ENCODE measurements at places on chromosomes 3 and 15. TPM values are rescaled to one million over a fixed set of nuclear protein-coding genes. Genes with fewer than 3 reads are reported as not detected.

DNA sequence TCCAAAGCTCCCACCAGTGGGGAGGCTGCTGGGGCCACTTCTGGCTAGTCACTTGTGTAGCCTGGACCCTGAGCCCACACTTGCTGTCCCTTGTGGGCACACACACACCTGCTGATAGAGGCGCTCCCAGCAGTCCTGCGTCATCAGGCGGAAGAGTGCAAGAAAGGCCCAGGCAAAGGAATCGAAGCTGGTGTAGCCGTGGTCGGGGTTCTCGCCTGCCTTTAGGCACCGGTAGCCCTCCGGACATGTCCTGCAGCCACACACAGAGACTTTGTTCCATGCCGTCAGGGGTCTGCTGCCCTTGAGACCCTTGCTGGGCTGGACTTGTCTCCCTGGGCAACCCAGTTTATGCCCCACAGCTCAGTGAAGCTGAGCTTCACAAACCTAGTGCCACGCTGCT lies 42.9 kb downstream of the SCN5A start:
- DNase-seq, result no peak

Gene SYNPR
- not detected for total RNA-seq

Gene GPR149
- total RNA-seq, result not detected

Gene EXD1
- not detected for total RNA-seq

DNA sequence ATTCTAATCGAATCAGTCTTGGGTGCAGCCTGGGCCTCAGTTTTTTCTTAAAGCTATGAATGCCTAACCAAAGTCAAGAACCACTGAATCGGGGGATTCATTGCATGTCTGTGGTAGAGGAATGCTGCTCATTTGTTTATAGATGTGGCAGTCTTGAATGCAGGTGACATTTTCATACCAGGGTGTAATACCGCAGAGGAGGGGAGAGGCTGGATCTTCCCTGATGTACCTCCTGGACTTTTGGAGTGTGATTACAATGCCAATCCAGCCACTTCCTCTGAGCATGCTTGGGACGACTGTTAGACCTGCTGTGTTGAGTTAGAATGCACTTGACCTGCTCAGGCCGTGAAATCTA lies 42.7 kb downstream of the GOLGA6A start:
- no peak for DNase-seq

DNA sequence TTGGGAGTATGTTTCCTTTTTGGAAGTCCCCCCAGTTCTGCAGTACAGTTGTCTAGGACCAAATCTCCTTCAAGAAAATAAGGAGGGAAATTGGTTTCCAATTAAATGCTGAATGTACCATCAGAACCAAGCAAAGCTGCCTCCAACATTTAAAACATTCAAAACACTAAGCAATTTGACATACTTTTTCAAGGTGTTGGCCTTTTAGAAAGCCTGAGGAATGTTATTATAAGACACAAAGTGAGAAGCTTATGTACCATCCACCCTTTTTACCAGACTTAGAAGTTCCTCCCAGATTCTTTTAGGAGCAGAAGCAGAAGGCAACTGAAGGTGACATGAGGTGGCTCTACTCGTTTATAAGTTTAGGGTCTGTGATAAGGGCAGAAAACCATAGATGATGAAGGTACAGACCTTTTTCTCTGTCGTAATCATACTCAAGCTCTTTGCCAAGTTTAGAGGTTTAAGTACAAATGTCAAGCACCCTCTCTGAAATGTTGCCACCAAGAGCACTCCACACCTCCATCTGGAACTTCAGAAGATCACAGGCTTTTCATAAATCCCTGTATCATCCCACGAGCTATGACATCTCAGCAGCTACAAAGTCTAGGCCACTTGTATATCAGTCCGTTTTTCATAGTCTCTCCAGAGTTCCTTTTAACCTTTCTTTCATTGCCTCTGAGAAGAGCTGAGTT lies 282.5 kb upstream of the THBS1 start:
- DNase-seq, result no peak

- no peak for DNase-seq
Observed at GRCh38 chr15:72198356-72199204, 993 bp upstream of the GRAMD2A start.

Gene CADM2
- 16.2 TPM for total RNA-seq

Gene DUOX2
- under 0.01 TPM for total RNA-seq

Gene HMCES
- 34.5 TPM for total RNA-seq

DNA sequence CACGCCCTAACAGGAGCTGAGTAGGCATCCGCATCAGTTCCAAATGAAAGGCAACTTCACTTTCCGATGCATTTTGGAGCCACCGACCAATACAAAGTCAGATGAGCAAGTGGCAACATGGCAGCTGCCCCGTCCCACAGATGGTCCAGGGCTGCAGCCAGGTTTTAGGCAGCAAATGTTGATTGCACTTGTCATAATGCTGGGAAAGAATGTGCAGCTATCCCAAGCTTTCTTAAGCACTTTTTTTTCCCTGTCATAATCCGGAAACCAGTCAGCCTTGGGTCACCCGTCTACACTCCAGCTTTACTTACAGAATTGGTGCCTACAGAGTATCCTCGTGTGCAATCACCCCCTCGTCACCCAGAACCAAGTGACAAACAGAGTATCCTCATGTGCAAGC lies 147.7 kb downstream of the CHSY1 start:
- DNase-seq, result no peak

DNA sequence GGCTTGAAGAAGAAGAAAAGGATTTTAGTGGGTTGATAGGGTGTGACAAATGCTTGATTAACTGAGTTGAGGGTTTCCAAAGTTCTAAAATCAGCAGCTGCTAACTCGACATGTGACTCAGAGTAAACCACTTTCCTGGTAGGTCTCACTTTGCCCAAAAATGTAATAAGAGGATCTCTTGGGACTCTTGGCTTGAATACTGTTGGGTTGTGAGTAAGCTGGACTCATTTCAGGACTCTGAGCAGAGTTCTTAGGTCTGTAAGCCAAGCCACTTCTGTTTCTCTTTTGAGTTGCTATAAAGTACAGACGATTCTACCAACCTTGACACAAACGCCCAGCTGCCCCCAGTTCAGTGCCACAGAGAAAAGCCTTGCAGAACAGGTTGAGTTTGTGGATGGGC lies 241.1 kb downstream of the ZNF621 start:
- peak; percentile 87 for DNase-seq

DNA sequence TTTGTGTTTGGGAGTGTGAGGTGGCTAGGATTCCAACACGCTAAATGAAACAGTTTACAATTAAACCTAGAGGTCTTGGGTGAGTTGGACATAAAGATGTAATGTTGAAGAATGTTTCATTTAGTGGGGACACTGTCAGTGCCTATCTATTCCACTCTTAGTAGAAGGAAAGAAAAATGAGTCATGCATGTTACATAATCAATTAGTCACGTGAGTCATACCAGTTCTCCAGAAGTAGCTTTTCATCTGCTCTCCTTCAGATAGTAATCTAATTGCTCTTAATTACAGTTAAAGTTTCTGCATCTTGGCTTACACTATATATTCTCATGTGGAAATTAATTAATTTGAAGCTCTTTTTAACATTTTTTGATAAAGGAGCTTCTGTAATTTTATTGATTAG lies 115.7 kb upstream of the P2RY1 start:
- no peak for DNase-seq

- no peak for DNase-seq
Observed at GRCh38 chr3:74127256-74127655, 487.2 kb downstream of the CNTN3 start.

Gene MRPS22
- total RNA-seq, result 45.8 TPM

DNA sequence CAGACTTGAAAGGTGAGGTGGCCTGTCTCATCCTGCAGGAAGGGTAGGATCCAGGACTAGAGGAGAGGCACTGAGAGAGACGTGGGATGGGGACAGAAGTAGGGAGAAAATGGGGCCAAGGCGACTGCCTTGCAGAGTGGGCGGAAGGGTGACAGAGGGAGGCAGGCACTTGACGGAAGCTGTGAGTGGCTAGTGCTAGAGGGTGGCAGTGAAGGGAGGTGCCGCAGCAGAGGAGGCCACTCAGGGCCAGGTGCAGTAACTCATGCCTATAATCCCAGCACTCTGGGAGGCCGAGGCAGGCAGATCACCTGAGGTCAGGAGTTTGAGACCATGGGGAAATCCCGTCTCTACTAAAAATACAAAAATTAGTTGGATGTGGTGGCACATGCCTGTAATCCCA lies 7.3 kb downstream of the CCDC33 start:
- no peak for DNase-seq

DNA sequence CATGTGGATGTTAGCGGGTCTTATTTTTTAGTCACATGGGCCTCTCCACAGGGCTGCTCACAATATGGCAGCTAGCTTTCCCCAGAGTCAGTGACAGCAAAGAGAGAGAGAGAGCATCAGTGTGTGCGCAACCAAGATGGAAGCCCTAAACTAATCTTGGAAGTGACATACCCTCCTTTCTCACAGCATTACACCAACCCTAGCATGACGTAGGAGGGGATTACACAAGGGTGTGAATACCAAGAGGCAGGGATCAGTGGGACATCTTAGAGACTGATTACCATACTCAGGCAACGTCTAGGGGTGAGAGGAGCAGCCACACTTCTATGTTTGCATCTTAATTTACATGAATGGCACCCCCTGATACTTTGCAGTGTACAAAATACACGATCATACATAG lies 3.5 kb upstream of the UBE2E2 start:
- DNase-seq, result no peak

Gene CHRM5
- total RNA-seq, result not detected

Gene MKRN3
- 0.65 TPM for total RNA-seq

GRCh38 chr3:158539414-158540014 lies 31.5 kb upstream of the MLF1 start:
- DNase-seq, result no peak

GRCh38 chr15:101526890-101527289 lies 37.4 kb upstream of the PCSK6 start:
- DNase-seq, result peak; percentile 82

Gene OIP5
- not detected for total RNA-seq

DNA sequence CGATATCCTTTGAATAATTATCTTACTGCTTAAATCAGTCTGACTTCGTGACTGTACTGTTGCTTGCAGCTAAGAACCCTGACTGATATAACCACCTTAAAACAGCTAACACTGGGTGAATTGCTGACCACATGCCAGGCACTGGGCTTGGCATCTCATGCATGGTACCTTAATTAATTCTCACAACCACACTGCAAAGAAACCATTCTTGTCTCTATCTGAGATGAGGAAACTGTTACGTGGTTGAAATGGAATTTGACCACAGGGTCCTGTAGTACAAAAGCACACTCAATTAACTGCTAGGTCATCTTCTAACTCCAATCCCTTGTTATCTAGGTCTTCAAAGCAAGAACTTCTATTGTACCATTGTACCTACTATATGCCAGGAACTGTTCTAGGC lies 92.7 kb upstream of the PRICKLE2 start:
- DNase-seq, result peak; percentile 68

- DNase-seq, result no peak
Observed at GRCh38 chr3:157333551-157333991, 103.1 kb upstream of the PTX3 start.

DNA sequence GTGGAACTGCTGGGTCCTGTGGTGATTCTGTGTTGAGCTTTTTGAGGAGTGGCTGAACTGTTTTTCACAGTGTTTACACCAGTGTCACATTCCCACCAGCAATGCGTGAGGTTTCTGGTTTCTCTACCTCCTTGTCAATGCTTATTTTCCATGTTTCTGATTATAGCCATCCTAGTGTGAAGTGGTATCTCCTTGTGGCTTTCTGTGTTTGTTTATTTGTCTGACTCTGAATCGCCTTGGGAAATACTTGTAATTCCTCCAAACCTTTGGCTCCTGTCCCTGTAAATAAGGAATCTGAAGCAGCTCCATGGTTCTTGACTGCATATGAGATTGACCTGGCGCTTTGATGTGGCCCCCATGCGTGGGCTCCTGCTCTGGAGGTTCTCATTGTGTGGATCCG lies 20.6 kb downstream of the FAN1 start:
- DNase-seq, result no peak

Gene OR5H1
- not detected for total RNA-seq
